ENCODE measurements at places on chromosomes 13 and 19. TPM values are rescaled to one million over a fixed set of nuclear protein-coding genes. Genes with fewer than 3 reads are reported as not detected.

The B3GNT3 gene
- 75.1 TPM for total RNA-seq

The SKA3 gene
- 17.5 TPM for total RNA-seq

The RNF17 gene
- not detected for total RNA-seq

DNA sequence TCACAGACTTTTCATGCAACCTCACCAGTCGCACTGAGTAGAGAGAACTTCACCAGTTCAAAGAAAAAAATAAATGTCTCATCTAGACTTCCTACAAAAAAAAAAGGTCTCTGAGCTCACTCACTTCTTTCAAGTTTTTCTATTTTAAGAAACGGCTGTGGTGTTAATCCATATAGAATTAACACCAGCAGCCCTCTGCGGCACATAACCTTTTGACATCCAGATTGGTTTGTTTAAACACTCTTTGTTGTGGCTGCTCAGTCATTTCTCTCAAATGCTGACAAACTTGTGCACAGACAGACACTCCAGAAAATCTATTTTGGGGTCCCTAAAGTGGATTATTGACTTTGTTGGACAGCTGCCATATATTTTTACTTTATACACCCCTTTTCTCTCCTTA lies 874.9 kb downstream of the EFNB2 start:
- no peak for DNase-seq

DNA sequence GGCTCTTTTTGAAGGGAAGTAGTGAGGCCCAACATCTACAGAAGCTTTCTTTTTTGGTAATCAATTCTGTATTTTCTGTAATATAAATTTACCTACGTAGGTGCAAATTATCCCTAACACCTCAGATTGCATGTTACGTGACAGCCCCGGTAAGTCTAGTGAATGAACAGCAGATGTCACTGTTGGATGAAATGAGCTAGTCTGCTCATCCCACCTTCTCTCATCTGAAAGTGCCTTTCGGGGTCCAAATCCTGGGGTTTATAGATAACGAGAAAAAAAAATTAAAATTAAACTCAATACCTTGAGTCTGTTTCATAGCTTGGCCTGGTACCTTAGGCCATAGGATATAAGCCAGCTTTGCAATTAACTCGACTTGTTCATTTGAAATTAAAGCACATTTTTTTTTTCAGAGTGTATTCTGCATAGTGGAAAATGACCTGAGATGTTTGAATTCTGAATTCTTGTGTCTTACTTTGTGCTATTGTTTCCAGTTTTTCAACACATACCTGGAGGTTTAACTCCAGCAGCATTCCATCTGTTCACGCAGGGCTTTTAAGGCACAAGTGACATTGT lies 548.2 kb downstream of the GPC5 start:
- DNase-seq, result no peak

- DNase-seq, result no peak
These were observed 44.7 kb downstream of the DHRS12 start for GRCh38 chr13:51759240-51759639.

DNA sequence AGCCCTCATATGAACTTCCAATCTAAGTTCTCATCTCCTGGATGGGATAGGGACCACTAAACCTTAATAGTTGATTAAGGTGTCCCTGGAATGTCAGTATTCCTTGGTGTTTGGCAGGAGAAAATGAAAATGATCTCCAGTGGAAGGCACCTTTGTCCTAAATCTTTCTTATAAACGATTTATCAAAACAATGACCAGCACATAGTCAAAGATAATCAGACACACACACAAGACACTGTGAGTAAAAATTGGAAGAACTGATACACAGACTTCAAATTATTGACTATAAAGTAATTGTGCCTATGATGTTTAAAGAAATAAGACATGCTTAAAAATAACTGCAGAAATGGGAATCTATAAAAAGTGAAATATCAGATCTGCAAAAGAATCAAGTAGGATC lies 13.7 kb downstream of the CEBPA start:
- DNase-seq, result no peak

GRCh38 chr13:87535911-87536310 lies 135.3 kb upstream of the SLITRK5 start:
- DNase-seq, result no peak

GRCh38 chr19:15550929-15551292 lies 42.6 kb downstream of the CYP4F22 start:
- peak; percentile 14 for DNase-seq

The ZNF730 gene
- not detected for total RNA-seq

- DNase-seq, result no peak
These were observed 3.7 kb downstream of the COL4A2 start for GRCh38 chr13:110310541-110311442.

- no peak for DNase-seq
These were observed 85.8 kb upstream of the TSC22D1 start for GRCh38 chr13:44661936-44662335.

The MISP3 gene
- total RNA-seq, result 5.2 TPM

DNA sequence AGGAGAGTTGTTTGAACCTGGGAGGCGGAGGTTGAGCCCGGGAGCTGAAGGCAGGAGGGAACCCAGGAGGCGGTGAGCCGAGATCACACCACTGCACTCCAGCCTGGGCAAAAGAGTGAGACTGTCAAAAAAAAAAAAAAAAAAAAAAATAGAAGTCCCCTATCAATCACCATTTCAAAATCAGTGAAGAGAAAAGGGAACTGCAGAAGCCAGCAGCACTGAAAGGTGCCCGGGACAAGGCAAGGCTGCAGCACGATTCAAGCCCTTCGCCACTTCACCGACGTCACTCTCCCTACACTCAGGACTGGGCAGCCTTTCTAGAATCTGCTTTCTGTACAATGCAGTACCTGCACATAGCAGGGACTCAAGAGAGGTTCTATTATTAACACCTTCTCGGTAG lies 21.9 kb upstream of the USP12 start:
- no peak for DNase-seq

DNA sequence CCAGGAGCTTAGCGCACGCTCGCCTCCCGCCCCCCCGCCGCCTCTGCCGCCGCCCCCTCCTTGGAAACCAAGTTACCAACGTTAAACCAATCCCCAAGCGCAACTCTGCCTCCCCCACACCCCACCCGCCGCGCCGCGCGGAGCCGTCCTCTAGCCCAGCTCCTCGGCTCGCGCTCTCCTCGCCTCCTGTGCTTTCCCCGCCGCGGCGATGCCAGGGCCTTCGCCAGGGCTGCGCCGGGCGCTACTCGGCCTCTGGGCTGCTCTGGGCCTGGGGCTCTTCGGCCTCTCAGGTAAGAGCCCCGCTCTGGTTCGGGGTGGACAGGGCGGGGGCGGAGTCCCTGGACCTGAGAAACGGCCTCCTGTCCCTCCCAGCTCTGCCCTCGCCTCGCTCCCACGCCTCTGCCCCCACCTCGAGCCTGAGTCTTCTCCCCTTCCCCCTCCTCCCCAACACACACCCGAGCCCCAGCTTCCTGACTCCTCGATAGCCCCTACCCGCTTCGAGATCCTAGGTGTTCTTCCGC lies at the start of gene ICAM5:
ICAM5 (plus strand) TSS at position 117 of the 521 bp plus-strand sequence; CDS start at position 209, 92 bp downstream.
- DNase-seq, result no peak

- no peak for DNase-seq
These were observed 95.3 kb downstream of the KL start for GRCh38 chr13:33111414-33112110.

DNA sequence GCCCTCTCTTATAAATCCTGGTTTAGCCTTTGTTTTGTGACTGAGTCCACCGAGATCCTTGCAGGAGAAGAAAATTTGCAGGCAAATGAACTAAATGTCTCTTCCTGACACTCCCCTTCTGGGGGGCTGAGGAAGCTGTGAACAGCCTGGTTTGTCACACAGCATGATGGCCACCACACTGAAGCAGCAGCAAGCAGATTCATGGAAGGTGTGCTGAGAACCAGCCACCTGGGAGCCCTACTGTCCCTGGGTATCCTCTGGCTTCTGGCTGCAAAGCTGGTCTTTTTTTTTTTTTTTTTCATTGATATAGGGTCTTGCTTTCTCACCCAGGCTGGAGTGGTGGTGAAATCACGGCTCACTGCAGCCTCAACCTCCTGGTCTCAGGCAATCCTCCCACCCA lies 11.2 kb downstream of the MRPS12 start:
- DNase-seq, result no peak

GRCh38 chr13:111844682-111845081 lies 222.3 kb upstream of the SOX1 start:
- DNase-seq, result no peak

DNA sequence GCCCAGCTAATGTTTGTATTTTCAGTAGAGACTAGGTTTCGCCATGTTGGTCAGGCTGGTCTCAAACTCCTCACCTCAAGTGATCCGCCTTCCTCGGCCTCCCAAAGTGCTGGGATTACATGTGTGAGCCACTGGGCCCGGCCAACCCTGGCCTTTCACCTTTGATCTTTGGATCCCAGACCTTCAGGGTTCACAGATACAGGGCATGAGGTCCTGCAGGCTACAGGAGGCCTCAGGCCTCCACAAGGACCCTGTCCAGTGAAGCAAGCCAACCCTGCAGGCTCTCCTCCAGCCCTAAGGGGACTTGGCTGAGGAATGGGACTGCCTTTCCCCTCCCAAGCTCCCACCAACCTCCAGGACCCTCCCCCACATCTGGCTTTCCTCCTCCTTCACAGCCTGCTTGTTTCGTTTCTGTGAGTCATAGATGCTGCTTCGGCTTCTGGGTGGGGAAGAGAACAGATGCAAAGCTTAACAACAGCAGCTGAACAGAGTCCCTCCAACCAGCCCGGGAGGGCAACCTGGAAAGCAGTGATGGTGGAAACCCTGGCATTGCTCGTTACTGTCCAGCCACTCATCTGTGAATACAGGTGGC lies 11.8 kb downstream of the ARHGEF18 start:
- DNase-seq, result no peak

GRCh38 chr13:29903996-29904395 lies 53.6 kb upstream of the UBL3 start:
- DNase-seq, result no peak

The CDC42EP5 gene
- total RNA-seq, result 12.9 TPM

GRCh38 chr19:4134351-4134750 lies 10.4 kb upstream of the MAP2K2 start:
- no peak for DNase-seq

DNA sequence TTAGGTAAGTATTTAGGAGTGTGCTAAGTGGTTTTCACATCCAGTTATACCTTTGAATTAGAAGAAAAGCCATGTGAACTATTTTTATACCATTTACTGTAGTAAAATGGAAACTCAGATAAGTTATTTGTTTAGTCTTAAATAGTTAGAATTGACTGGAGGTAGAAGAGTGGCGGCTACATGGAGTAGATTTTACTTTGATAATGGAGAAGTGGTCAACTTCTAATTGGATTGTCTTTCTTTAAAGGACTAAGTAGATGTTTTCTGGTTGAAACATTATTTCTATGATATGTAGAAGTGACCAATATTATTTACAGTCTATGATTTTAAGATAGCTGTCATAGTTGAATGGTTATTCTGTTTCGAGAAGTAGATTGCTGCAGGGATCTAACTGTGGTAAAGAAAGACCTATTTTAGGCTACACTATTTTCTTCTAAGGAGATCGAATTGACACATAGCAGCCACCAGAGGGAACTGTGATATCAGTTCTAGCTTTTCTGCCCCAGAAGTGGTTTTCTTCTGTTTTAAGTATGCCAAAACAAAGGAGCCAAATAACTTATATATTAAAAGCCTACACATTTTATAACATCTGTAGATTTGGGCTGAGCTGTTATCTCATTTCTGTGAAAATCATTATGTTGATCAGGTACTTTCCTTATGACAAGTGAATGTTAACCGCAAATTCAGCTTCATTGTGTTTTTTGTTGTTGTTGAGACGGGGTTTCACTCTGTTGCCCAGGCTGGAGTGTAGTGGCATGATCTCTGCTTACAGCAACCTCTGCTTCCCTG lies 26.1 kb downstream of the ZMYM2 start:
- DNase-seq, result no peak

- DNase-seq, result peak; percentile 81
These were observed 37.6 kb upstream of the NANOS3 start for GRCh38 chr19:13839130-13839937.

GRCh38 chr19:29393915-29394460 lies 131.8 kb upstream of the VSTM2B start:
- no peak for DNase-seq

The CCL25 gene
- total RNA-seq, result not detected

DNA sequence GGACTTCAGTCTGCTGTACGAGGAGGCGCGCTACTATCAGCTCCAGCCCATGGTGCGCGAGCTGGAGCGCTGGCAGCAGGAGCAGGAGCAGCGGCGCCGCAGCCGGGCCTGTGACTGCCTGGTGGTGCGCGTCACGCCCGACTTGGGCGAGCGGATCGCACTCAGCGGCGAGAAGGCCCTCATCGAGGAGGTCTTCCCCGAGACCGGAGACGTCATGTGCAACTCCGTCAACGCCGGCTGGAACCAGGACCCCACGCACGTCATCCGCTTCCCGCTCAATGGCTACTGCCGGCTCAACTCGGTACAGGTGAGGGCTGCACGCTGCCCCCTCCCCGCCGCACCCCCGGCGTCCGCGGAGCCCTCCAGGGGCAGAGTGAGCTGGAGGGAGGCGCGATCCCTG lies 14.6 kb downstream of the KCTD15 start:
- DNase-seq, result no peak

DNA sequence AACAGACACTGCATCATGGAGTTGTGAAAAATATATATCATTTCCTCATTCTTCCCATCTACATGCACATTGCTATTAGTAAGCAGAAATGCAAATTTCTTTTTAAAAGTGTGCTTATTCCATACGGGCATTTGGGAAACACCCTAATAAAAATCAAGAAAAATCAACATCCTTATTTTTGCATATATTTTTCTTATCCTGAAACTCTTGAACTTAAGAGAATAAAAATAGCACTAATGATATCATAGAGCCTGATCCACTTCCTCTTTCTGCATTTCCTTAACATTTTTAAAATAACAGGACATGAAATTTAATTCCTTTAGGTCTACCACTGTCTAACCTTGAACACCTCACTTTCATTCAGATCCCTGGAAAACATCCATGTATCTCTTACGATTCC lies 123.3 kb downstream of the VWA8 start:
- no peak for DNase-seq

DNA sequence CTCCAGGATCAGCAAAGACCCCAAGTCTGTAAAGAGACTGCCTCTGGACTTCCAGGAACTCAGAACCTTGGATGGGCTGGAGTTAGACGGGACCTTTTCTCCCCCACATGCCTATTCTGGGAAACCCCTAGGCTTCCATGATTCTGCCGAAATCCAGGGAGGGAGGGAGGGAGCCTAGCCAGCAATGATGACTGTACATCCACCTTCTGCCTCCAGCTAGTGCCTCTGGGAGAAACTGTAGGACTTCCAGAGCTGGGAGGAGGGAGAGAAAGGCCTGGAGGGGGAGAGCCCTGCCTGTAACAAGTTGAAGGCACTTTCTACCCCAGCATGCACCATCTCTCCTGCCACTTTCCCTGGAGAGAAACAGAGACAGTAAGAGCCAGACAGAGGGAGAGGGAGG lies 6.0 kb upstream of the HAS1 start:
- DNase-seq, result no peak

Data from Calu3 (cell line).